ENCODE measurements at places on chromosomes 6 and 20.

GRCh38 chr6:39319621-39320362 is 2.7 kb downstream of the KCNK16 start:
- no peak overlapping the region for H3K27ac ChIP-seq
- H3K27me3 ChIP-seq = peaks cover 14% of the 10 kb centered on the region
- DNase-seq = no peak
- H3K36me3 ChIP-seq = no peaks in the 10 kb centered on the region

DNA sequence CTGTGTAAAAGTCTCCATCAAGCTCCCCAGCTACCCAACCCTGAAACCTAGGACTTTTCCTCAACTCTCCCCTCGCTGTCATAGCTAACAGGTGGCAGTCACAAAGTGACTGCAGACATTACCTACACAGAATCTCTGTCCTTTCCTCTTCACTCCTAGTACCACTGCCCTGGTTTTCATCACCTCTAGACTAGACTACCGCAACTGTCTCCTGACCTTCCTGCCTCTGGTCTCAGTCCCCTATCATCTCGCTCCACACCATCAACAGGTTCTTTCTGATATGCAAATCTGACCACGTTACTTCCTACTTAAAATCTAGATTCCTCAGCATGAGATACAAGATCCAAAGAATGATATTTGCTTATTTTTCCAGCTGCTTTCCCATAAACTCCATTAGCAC is 93.8 kb downstream of the SMLR1 start:
- no peaks in the 10 kb centered on the region for H3K36me3 ChIP-seq
- no peak for DNase-seq
- no peak overlapping the region for H3K27ac ChIP-seq
- H3K27me3 ChIP-seq = no peaks in the 10 kb centered on the region
- no peak overlapping the region for H3K4me3 ChIP-seq

DNA sequence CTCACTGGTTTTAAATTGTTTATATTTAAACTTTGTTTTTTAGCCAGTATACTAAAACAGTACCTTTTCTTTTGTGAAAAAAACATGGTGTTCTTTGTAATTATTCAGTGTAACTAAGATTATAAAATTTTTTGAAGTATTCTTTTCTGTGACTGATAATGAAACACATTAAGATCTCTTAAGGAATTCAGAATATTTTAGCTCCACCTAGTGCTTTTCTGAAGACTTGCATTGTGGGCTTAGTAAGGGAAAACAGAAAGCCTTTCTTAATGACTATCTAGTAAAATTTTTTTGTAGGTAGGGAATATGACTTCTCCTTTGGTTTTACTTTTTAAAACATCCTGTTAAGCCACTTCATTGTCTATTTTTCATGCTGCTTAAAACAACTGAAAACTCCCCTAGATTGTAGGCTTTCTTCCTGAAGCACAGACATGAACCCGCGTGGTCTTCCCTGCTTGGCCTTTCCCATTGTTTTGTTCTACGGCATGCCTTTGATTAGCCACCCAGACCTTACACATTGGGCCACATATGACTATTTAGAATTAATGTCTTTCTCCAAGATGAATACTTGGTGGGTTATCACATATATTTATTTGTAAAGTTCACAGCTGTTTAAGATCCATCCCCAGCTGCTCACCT is 72.1 kb downstream of the AFDN start:
- no peak overlapping the region for H3K27ac ChIP-seq
- H3K36me3 ChIP-seq = no peaks in the 10 kb centered on the region
- no peak overlapping the region for H3K4me3 ChIP-seq
- no peaks in the 10 kb centered on the region for H3K4me1 ChIP-seq
- H3K27me3 ChIP-seq = peaks cover 3% of the 10 kb centered on the region

GRCh38 chr6:6123803-6124202 is 117.1 kb upstream of the NRN1 start:
- DNase-seq = no peak
- peaks cover 3% of the 10 kb centered on the region for H3K36me3 ChIP-seq
- no peaks in the 10 kb centered on the region for H3K4me1 ChIP-seq
- no peak overlapping the region for H3K27ac ChIP-seq
- H3K27me3 ChIP-seq = peaks cover 8% of the 10 kb centered on the region
